GM18507 (cell line): ENCODE measurements at places on chromosomes 6 and 20.

DNA sequence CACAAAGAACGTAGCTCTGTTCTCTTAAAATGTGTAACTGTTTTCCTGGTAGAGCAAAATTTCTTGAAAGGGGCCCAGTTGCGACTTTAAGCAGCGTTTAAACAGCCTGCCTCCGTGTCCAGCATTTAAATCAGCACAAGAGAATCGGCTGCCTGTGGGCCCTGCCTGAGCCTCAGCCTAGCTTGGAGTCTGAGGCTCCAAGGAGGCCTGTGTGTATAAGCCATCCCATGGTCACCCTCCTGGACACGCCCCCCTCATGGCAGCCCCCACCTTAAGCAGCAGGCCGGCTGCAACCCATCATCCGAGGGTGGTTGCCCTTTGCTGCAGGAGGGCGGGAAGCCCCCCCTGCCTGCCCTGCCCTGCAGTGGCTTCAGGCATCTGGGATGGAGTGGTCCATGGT is 18.9 kb downstream of the SDCBP2 start:
- DNase-seq: no peak

GRCh38 chr20:53660078-53660909 is 66.7 kb upstream of the ZNF217 start:
- DNase-seq: no peak

GRCh38 chr6:150250826-150251225 is 108.0 kb downstream of the PPP1R14C start:
- DNase-seq: no peak

- DNase-seq: no peak
Observed at GRCh38 chr6:169097381-169097959, 156.2 kb downstream of the THBS2 start.

- DNase-seq: no peak
Observed at GRCh38 chr6:110356778-110357177, 1.4 kb downstream of the METTL24 start.

DNA sequence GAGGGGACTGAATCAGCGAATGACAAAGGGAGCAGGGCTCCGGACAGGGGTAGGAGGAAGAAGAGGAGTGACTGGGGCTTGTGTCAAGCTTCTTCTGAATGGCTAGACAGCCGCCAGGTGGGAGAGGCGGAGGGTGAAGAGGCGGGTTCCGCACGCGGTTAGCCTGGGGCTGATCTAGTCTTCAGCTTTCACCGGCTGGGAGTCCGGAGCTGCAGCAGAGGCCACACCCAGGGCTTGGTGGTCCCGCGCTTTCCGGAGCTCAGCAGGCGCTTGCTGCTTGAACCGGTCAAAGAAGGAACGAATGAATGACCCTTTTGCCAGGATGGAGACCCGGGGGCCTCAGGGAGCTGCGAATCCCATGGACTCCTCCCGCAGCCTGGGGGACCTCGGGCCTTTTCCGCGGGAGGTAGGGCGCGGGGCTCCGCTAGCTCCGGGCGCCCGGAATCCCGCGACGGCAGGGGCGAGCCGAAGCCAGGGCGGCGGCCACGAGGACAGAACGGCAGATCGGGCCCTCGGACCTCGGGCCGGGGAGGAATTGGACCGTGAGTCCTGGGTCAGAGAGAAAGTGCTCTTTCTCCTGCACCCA is at the start of gene C6orf141:
TSS of gene C6orf141 (plus strand) at position 177 of the 586 bp plus-strand sequence. CDS start at position 302, 125 bp downstream.
- no peak for DNase-seq

- no peak for DNase-seq
Observed at GRCh38 chr20:46621492-46621891, 29.8 kb downstream of the SLC13A3 start.

- no peak for DNase-seq
Observed at GRCh38 chr20:6651561-6651960, 115.9 kb upstream of the BMP2 start.

GRCh38 chr6:2165286-2165685 is 80.1 kb downstream of the GMDS start:
- DNase-seq: no peak

- no peak for DNase-seq
Observed at GRCh38 chr6:12017263-12017662, 5.2 kb downstream of the HIVEP1 start.

DNA sequence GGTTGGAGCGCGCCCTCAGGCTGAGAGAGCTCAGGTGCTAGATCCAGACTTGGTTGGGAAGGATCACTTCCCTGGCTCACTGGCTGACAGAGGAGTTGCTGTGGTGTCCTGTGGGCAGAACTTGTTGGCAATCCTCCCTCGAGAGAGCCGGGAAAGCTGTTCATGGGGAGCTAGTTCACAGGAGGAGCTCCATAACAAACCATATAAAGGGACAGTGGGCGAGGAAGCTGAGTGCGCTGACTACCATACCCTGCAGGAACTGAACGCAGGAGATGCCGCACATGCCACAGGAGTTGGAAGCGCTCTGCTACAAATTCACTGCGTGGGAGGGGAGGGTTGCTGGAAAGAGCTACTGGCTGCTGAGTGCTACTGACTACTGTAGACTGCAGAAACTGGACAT is 243.2 kb downstream of the OGFRL1 start:
- no peak for DNase-seq

GRCh38 chr6:30097902-30098768 is 14.8 kb downstream of the TRIM31 start:
- DNase-seq: no peak

GRCh38 chr6:107706516-107707115 is 117.5 kb downstream of the SCML4 start:
- DNase-seq: no peak

DNA sequence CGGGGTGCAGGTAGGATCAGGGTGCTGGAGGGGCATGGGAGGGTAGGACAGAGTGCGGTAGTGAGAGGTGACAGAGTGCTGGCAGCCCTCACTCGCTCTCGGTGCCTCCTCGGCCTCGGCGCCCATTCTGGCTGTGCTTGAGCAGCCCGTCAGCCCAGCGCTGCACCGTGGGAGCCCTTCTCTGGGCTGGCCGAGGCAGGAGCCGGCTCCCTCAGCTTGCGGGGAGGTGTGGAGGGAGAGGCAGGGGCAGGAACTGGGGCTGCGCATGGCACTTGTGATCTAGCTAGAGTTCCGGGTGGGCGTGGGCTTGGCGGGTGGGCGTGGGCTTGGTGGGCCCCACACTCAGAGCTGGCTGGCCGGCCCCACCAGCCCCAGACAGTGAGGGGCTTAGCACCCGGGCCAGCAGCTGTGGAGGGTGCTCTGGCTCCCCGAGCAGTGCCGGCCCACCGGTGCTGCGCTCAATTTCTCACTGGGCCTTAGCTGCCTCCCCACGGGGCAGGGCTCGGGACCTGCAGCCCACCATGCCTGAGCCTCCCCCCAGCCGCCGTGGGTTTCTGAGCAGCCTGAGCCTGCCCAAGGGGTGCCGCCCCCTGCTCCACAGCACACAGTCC is 112.8 kb upstream of the DUSP22 start:
- no peak for DNase-seq
